Stimulated activated naive CD8-positive, alpha-beta T cell treated with anti-CD3 and anti-CD28 coated beads, Interleukin-15, amount 100 ng/mL, for 72 hours (primary cell): ENCODE measurements at places on chromosomes 16 and 17.

GRCh38 chr16:87389245-87389644, 2.9 kb upstream of the MAP1LC3B start:
- no peak for DNase-seq

DNA sequence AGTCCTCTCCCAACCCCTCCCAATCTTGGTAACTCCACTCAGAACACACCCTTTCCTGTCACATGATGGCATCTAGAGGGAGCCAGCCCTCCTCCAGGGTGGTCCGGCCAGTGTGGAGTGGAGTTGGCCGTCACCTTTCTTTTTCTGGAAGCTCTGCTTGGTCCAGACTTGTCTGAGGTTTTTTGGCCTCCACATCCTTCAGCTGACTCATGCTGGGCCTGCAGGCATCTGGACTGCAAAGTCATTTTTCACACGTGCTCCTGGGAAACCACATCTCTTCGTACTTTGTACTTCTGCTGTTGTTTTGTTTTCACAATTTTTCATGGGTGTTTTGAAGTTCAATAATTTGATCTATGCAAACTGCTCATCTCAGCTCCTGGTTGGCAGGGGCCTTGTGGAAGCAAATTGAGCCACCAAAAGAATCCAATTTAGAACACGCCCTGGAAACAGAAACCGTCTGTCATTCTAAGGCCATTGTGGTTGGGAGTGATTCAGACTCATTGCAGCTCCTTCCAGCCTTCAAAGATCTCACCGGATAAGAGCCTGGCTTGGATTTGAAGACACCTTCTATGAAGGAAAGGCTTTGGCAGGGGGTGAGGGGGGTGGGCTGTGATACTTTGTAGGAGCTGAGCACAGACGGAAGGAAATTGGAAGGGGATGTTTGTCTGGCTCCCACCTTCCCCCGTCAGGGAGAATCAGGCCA, 42.4 kb upstream of the NF1 start:
- no peak for DNase-seq

DNA sequence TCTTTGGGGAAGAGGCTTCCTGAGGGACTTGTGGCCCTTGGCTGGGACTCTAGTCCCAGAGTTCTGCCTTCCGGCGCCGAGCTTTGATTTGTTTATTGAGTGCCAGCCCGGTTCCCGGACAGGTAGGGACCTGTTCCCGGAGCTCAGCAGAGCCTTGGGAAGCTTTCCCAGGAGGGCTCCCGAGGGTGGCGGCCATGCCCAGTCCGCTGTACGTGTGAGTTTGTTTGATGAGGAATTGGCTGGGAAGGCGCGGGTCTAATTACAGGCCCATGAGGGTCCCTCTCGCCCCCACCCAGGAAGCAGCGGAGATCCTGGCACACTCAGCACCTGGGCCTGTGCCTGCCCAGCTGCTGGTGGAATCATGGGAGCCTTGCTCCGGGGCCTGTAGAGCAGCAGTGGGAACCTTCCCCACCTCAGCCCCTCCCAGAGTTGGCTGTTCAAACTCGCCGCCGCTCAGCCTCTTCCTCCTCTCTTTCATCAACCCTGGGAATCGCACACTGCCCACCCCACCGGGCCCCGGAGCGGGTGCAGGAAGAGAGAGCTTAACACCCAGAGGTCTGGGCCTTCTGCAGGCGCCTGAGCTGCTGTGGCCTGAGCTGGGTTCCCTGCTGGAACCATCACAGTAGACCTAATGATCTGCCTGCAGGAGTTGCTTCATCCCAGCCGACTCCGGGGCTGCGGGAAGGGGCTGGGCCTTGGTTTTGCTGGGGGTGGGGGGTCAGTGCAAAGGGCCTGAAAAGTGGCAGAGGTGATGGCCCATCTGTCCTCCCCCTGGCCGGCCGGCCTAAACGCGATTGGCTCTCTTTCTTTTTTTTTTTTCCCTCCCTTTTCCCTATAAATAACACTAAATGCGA, 313.7 kb downstream of the SEC14L1 start:
- DNase-seq: no peak

DNA sequence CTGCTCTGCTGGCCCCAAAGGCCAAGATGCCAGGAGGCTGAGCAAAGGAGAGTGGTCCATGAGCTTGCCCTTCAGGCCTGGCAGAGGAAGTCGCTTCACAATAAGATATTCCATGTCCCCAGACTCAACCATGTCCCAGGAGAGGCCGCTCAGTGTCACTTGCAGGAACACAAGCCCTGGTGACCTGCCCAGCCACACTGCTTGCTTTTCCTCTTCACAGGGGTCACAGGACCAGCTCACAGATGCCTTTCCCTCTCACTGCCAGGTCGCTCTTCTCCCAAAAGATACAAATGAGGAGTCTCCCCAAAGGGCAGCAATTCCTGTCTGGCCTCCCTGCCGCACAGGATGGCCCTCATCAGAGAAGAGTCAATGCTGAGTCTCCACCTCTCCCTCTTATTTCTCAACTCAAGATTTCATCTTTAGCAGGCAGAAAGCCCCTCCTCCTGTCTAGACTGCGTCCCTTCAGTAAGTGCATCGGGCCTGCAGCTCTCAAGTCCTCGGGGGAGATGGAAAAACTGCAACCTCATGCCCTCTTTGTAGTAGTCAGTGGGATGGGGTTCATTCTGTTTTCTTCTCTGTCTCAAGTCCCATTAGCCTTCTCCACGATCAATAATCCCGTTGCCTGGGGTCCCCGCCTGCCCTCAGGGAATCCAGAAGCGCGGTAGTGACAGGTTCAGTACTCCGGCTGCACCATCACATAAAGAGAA, 5.0 kb downstream of the JUP start:
- no peak for DNase-seq

GRCh38 chr16:87324411-87325275, 7.5 kb upstream of the C16orf95 start:
- peak; percentile 31 for DNase-seq

DNA sequence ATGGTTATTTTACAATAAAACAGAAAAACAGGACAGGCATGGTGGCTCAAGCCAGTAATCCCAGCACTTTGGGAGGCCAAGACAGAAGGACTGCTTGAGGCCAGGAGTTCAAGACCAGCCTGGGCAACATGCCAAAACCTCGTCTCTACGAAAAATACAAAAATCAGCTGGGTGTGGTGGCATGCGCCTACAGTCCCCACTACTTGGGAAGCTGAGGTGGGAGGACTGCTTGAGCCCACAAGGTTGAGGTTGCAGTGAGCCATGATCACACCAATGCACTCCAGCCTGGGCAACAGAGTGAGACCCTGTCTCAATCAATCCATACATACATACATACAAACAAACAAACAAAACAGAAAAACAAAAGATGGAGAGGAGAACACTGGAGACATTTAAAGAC, 45.6 kb downstream of the USP31 start:
- no peak for DNase-seq

GRCh38 chr16:75552951-75553350, 3.1 kb downstream of the TMEM231 start:
- DNase-seq: no peak
